Stimulated activated memory B cell treated with anti-CD40 and anti-IgM and Interleukin-4, amounts not matched to agents 10 μg/mL and 1 μg/mL and 100 μg/mL, for 72 hours (primary cell): ENCODE measurements at places on chromosomes 2 and 18.

DNA sequence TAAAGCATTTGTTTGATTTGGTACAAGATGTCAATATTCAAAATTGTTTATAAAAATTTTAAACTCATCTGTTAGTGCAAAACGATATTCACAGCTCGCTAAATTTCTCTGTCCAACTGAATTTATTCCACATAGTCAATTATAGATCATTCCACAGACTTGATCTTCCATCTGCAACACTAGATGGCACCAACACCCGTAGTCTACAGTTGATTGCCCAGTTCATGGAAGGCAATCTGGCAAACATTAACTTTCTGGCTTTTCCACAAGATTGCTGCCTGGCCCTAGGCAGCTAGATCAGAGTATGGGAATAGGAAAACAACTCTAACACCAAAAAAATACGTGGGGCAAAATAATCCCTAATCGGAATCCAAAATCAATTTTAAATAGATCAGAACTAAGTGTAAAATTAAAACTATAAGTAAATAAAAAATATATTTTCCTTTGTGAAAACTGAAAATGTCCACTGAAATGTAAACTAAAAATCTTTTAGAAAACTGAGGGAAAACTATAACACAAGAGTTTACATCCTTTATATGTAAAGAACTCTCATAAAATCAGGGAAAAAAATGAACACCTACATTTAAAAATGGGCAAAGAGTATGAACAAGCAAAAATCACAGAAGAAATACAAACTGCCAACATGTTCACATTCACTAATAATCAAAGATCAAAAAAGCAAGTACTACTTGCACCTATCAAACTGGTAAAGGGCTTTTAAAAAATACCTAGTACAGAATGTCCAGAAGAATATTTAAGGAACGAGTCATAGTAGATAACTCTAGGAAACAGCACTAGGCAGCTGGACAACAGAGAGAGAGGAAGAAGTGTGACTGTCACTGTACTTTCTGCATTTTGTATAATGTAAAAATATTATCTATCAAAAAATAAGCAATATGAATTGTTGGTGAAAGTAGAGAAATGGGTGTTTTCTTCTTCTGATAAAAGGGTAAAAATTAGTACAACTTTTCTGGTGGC is 35.0 kb downstream of the RTN4 start:
- peak; percentile 60 for ATAC-seq

DNA sequence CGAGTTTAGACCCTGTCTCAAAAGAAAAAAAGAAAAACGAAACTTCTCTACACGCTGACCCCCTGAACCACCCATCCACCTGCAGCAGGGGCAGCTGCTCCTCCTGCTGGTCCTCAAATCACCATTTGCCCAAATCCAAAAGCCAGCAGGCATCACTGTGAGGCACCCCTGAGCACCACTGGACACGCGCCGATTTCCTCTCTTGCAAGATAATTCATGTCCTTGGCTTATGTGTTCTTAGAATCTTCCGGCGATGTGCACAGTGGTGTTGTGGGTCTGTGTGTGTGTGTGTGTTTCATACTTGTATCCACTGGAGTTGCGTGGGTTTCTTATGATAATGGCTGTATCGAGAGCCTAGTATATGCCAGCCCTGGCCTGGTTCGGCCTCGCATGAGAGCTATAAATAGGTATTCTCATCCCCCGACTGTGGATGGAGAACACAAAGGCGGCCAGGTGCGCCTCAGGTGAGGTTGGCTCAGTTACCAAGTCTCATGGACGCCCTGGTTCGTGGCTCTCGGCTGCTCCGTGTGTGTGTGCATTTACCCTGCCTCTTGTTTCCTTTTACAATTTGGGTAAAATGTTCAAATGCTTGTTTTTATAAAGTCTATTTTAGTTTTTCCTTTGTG is 235.5 kb downstream of the HDAC4 start:
- no peak for ATAC-seq

- ATAC-seq, result no peak
Measured at GRCh38 chr2:101007415-101008345, 5.6 kb downstream of the RPL31 start.

GRCh38 chr18:62018034-62018758 is 125.4 kb upstream of the RNF152 start:
- no peak for ATAC-seq

- peak; percentile 97 for ATAC-seq
Measured at GRCh38 chr2:30336978-30337841, 105.9 kb downstream of the LBH start.

- ATAC-seq, result no peak
Measured at GRCh38 chr2:48971801-48972200, 182.5 kb downstream of the FSHR start.
